ENCODE measurements at places on chromosomes 4 and X.

DNA sequence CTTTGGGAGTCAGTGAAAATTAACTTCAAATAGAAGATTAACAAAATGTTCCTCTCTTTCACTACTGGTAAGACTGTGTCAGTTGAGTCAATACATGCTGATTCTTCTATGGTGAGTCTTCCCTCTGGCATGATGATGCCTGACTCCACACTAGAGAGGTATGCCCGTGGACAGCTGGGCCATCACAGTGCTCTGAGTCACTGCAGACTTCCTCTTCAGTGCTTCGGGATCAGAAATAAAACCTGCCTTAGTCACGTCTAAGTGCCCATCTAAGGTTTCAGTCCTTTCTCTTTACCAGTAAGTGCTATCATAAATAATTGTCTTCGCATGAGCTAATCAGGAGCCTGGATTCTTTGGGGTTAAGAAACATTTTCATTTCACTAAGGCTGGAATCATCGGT, 1.6 kb upstream of the ASB5 start:
- peak; percentile 78 for DNase-seq

DNA sequence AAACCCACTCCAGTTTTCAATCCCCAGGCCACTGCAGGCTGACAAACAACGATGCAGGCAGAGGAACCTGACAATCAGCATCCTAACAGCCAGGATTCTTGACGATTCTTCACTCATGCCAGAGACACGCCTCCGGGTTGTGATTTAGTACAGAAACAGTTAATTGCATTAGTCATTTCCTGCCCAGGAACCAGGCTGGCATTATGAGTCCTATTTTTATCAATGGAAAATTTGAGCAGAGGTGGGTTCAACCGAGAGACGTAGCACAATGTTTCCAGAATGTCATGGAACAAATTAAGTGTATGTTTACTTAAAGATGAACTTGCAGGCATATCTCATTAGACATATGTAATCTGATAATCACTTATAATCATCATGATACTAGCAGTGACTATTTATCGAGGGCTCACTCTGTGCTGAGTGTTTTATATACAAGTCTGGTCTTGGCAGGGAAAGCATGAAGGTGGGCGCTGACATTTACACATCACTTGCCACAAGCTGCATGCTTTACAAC, 159.7 kb downstream of the NSUN7 start:
- peak; percentile 34 for DNase-seq

DNA sequence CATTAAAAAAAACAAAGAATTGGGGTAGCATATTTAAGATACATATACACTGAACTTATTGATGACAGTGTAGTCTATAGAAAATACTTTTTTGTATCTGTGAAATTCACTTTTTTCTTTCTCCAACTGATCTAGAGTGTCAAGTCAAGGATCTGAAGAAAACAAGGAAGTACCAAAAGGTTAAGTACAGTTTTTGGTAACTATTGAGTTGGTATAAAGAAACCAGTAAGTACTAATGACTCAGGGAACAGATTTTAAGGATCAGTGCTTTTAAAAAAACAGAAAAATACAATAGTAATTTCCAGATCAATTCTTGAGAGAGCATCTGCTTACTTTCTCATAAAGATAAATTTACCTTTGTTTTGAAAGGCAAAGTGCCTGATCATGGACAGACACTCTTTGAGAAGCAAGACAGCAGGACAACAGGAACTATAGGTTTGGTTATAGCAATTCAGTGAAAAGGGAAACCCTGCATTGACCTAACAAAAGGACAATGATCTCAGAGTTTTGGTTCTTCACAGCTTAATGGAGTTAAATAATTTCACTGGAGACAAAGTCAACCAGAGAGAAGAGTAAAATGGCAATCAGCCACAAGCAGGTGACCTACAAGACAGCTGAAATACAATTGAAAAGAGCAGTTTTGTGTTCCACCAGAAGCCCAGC, 23.4 kb downstream of the TRMT10A start:
- DNase-seq = no peak

GRCh38 chr4:113618205-113618604, 143.3 kb downstream of the CAMK2D start:
- DNase-seq = no peak

- no peak for DNase-seq
Measured at GRCh38 chrX:129239371-129239770, 283.9 kb downstream of the SMARCA1 start.

GRCh38 chr4:3499710-3500109, 32.5 kb downstream of the LRPAP1 start:
- DNase-seq = no peak

DNA sequence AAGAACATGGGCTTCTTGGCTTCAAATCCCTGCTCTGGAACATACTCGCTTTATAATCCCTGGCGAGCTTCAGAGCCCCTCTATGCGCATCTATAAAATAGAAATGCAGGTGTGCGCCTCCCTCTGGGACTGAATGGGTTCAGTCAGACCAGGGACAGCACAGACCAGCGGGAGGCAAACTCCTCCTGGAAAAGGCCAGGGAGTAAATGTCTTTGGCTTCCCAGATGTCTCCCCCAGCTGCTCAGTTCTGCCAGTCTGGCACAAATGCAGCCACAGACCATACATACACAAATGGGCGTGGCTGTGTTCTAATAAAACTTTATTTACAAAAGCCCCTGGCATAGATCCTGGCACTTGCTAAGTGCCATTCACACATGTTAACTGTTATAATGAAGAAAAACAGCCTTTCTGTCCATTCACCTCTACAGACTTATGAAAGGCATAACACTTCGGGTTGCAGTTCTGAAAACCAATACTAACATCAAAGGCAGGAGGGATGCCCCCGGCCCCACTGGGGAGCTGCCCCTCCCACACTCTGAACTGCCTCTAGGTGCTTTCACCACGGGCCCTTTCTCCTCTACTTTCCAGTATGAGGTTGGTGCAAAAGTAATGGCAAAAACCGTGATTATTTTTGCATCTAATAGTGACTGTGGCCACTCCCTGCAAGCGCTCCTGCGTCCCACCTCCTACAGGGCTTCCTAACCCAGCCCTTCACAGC, 4.6 kb downstream of the JAKMIP1 start:
- DNase-seq = peak; percentile 42

DNA sequence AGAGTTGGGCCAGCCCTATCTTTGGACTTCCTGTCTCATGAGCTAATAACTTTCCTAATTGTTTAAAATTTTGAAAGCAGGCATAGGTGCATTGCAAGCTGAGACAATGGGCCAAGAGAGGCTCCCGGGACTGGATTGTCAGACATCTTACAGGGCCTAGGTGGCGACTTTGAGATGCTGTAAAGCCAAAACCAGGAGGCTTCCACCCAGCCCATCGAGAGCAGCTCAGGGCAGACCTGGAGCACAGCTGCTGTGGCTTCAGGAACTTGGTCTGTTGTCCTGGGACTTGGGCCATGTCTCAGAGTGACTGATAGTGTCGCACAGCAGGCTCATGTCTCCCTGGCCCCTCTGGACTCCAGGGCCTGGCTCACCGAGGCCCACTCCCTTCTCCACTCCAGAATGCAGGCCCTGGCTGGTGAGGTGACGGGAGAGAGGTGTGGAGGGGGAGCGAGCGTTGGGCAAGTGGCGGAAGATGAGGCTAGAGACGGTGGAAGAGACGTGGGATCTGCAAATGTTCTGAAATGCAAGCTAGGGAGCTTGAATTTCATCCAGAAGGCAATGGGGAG, 24.1 kb upstream of the MTM1 start:
- no peak for DNase-seq

DNA sequence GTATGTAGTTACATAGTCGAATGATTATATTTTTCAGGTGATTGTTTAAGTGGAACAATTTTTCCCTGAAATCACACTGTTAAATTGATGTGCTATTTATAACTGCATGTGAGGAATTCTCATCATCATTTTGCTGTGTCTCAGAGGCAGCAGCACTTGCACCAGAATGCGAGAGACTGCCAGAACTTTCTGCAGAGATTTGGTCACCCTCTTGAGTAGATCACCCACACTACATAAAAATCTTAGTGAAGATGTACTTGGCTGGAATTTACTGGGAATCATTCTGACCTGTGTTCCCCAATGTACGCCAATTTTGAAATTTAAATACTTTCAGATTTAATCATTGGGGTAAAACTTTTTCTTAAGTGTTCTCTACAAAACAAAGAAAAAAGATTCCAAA, 5.4 kb downstream of the UGT2B4 start:
- DNase-seq = no peak

DNA sequence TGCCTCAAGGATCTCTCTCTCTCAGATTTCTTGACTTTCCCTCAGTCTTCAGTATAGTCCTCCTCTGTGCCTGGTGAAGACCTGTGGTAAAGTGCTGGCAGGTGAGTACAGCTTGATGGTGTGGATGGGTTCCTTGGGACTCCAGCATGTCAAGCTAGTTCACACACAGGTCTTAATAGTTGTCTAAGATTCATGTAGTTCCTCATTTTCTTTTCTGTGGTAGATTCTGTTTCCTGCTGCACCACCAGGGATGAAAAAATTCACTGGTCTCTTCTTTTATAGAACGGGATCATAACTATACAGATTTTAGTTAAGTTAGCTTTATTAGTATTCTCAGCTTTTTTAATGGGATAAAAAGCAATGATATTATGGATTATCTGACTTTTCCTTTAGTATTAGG, 32.5 kb upstream of the PAQR3 start:
- no peak for DNase-seq

DNA sequence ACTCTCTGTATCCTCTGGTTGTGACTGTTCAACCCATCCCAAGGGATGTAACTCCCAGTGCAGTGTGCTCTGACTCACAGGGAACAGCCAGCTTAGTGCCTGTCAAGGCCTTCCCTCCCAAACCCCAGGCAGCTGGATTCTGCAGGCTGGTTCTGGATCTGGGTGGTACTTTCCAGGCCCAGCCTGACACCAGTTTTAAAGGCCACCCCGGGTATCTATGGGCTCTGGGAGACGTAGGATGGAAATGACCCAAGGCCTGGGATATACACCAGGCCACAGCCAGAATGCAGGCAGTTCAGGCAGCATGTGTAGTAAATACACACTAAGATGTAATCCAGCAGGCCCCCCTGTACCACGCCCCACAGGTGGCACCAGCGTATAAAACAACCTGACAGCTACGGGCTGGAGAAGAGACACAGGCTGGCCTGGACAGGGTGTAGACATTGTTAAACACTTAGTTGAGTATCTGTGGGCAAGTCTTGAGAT, 64.2 kb downstream of the SPINK2 start:
- peak; percentile 88 for DNase-seq

- DNase-seq = no peak
Measured at GRCh38 chr4:34108391-34108790, 2135.9 kb downstream of the ARAP2 start.

DNA sequence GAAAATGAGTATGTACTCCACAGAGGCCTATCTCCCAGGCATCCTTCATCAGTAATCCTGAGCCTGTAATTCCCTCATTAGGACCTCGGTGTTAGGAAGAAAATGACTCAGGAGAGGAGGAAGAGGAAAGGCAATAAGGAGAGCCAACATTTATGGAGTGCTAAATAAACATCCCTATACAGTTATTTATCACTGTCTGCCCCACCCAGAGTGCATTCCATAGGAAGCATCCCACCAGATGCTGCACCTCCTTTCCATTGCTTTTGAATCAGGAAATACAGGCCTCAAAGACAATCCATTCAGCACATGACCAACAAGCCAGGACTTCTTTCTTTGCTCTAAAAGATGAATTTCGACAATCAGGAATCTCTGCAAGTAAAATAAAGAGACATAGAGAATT, 47.6 kb downstream of the USP38 start:
- DNase-seq = no peak

GRCh38 chr4:182155806-182156205, 87.4 kb upstream of the TENM3 start:
- DNase-seq = no peak

GRCh38 chrX:39730662-39731329, 367.0 kb downstream of the BCOR start:
- peak; percentile 94 for DNase-seq

DNA sequence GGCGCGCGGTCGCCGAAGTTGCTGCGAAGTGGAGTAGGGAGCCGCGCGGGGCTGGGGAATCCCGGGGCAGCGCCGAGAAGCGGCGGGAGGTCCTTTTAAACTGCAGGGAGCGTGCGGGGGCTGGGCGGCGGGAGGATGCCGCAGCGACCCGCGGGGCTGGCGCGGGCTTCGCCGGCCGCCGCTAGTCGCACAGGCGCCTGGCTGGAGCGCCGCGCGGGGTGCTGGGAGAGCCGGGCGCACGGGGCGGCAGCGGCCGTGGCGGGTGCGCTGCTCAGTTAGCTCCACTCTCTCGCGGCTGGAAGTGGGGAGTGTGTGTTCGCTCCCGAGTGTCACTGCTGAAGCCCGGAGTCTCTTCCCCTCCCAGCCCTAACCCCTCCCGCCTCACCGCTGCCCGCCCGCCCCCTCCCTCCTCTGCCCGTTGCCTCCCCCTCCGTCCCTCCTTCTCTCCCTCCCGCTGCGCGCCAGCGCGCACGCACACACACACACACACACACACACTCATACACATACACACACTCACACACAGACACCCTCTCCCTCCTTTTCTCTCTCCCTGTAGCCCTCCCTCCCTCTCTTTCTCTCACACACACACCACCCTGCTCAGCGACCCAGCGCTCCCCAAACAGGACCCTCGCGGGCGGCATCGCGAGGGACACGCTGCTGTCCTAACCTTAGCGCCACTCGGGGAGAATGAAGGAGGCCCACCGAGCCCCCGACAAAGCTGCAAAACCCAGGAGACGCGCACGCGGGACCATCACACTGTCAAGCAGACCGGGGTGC, at the start of gene NDNF:
Gene NDNF, minus strand, starts transcription at position 312 of the 780 bp plus-strand sequence. CDS start 26,698 bp downstream, outside the sequence.
- DNase-seq = peak; percentile 78

- no peak for DNase-seq
Measured at GRCh38 chr4:108360754-108361445, 192.2 kb upstream of the LEF1 start.

DNA sequence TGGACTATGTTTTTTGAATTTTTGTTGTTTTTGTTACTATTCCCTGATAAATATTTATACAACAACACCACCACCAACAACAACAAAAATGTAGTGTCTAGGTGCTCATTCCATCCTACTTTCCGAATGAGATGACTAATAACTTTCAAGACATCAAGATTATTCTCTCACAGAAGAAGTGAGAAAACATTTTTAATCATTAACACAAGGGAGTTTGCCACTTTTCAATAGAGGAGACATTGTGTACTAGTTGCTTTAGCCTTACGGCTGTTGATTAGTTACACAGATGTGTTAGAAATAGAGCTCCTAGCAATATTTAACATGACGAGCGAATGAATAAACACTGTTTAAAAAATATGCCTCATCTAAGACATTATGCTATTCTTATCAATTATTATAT, 898.8 kb downstream of the C4orf33 start:
- no peak for DNase-seq

GRCh38 chr4:72323227-72323626, 245.8 kb downstream of the ADAMTS3 start:
- no peak for DNase-seq

- no peak for DNase-seq
Measured at GRCh38 chrX:48908600-48908999, 2.8 kb downstream of the SLC35A2 start.

- no peak for DNase-seq
Measured at GRCh38 chrX:118348186-118348810, 2.4 kb downstream of the WDR44 start.

- no peak for DNase-seq
Measured at GRCh38 chrX:16882169-16882568, 12.0 kb upstream of the RBBP7 start.

- no peak for DNase-seq
Measured at GRCh38 chrX:11739776-11740175, 18.3 kb upstream of the MSL3 start.
